NCI-H2081 treated with DMSO at 0.1 percent for 48 hours (cell line): ENCODE measurements at places on chromosomes 7 and 10.

GRCh38 chr7:12133865-12134264 is 77.2 kb upstream of the TMEM106B start:
- no peak for DNase-seq

DNA sequence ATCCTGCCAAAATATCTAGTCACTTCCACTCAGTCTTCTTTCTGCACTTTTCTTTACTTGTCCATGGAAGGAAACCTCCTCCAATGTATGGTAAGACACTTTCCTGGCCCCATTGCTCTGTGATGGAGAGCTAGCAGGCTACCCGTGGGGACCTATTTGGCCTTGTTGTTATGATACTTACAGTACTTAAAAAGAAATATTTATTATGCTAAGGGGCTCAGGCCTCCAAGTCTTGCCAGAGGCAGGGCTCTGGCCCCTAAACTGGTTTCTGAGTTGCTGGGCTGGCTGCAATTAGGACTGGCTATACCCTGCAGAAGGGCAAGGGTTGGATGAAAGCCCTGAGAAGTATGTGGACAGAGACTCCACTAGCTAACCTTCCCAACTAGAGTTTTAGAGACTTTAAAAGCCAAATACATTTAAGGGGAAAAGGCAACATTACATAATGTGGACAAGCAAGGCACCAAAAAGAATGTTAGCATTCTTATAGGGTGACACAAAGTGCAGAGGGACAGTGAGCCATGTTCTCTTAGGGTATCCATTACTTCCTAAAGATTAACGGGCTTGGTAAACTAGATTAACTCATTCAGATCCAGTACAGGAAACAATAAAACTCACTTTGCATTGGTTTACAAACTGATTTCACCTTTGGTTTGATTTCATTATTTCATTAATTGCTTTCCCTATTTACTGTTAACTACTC is 84.9 kb upstream of the INHBA start:
- DNase-seq, result no peak

DNA sequence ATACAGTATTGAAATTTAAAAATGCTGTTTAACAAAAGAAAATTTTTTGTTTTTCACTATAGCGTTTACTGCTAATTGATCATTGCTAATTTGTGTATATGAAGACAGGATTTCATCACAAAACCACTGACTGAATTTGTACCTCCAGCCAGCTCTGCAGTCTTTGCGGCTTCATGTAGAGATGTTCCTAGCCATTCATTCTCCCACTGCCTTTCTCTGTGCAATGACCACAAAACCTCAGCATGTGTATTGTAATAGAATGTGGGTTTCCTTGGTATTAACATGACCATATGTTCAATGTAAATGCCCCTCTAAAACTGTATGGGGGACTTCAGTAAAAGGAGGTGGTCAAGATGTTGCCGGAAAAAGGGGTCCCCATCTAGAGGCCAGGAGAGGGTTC is 81.1 kb upstream of the STEAP1B start:
- no peak for DNase-seq

DNA sequence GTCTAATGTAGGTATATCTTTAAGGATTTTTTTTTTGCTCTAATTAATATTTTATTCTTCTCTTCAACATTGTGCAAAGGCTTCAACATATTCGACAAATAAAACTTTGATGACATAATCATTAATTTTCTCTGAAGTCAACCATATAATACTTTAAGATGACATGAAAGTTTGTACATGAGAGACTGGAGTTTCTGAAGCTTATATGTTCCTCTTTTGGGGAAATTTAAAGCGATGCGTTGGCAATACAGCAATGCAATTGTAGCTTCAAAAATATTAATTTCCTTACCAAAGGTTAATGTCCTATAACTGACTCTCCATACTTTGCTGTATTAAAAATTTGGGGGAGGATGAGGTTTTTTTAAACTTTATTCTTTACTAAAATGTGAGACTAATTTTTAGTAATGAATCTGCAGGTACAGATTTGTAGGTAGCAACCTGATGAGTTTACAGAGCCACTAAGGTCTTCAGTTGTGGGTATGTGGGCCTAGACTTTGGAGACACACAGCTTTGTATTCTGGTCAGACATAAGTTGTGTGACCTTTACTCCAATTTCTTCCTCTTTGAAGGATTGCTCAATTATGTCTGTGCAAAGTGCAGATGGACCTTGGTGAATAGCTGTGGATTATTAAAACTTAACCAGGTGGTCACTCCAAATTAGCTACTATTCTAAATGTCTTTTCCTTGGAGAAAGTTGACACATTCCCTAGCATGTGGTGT is 18.0 kb upstream of the LIPA start:
- no peak for DNase-seq

DNA sequence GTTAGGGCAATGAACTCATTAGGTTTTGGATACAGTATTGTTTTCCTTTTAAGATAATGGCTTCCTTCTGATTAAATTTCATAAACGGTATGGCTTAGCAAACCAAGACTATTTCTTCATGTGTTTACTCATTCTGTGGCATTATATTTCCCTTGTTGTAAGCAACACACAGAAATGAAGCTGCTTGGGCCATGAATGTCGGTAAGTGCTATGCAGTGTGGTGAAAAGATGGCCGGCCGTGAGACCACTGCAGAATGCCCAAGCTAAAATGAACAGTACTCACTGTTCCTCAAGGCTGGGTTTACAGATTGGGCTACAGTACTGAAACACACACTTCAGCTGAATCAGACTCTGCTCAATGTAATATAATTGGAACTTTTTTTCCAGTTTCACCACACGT is 8.1 kb downstream of the APBB1IP start:
- no peak for DNase-seq

DNA sequence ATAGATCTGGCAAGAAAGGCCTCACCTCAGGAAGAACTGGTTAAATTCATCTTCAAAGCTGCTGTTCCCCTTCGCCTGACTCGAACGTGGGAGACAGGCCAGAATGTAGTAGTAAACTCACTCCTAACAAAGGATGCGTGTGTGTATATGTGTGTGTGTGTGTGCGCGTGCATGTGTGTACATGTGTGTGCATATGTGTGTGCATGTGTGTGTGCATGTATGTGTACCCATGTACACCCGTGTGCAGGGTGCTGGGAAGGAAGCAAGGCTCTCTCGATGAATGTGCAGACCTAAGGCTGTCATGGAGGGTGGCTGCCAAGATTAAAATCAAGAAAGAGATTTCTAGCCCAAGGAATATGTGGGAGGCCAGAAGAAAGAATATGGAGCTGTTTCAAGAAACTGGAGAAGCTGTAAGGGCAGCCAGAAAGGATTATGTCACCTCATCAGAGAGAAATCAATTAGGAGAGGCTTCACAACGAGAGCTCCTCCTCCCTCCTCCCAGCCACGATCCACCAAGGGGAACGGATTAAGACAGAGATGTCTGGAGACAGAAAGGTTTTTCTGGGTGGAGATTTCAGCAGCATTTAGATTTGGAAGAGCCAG is 34.0 kb upstream of the LBX1 start:
- DNase-seq, result no peak

DNA sequence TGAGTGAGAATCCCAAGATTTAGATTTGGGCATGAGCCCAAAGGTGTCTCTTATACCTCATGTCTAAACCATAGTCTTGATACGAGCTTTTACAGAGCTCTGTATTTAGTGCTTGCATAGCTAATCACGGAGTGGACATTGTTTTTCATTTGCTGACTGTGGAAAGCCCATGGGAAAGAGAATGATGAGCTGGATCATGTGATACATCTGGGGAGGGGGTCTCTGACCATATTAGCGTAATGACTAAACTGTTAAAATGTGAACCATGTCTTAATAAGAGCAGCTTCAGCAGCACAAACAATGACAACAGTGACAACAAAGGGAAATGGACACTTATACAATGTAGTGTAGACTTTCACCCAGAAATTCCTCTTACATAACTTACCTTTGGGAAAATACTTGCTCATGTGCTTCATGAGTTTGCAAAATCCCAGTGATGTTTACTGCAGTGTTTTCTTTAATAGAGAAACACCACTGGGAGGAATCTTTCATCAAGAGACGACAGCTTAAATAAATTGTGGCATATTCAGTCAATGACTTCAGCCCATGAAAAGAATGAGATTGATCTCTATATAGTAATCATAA is 44.0 kb upstream of the ITGB1 start:
- no peak for DNase-seq

DNA sequence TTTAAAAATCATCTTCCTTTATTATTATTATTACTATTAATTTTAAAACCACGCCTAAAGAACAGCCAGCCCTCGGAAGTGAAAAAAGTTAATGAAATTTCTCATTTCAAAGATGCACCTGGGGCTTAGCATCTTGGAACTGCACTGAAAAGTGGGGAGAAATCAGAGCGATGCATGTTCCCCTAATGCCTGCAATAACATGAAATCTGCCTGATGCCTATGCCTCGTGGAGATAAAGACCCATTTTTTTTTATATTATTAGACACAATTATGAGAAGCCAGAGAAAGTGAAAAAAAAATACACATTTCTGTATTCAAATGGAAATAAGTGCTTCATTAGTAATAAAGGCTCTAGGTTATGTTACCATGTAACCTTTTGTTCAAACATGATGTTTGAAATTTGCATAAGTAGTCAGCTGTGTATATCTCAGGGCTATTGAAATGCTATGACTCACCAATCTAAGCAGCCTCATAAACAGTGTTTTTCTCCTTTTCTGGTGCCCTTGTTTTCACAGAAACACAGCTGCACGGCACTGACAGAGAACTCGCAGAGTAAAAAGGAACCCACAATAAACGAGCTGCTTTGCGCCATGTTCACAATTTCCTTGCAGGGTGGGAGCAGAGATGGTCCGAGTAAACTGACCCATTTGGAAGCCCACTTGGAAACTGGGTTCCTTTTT is 175.8 kb upstream of the PRKCQ start:
- no peak for DNase-seq

DNA sequence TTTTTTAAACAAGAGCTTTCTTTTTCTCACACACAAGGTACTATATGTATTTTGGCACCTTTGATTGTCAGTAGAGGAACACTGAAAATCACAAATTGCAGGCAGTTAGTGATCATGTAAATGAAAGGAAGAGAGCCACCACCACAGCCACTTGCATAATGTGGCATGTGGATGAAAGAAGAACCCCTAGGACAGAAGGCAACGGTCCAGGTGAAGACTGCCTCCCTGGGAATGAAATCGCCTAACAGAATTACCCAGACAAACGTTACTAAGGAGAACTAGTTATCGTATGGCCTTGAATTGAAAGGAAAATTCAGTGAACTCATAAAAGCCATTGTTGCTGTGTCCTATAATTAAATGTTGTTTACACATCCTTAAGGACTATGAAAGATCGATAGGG is 41.2 kb upstream of the PTPRZ1 start:
- peak; percentile 78 for DNase-seq

- no peak for DNase-seq
These were observed 8.7 kb downstream of the SLC18A2 start for GRCh38 chr10:117249493-117250093.

DNA sequence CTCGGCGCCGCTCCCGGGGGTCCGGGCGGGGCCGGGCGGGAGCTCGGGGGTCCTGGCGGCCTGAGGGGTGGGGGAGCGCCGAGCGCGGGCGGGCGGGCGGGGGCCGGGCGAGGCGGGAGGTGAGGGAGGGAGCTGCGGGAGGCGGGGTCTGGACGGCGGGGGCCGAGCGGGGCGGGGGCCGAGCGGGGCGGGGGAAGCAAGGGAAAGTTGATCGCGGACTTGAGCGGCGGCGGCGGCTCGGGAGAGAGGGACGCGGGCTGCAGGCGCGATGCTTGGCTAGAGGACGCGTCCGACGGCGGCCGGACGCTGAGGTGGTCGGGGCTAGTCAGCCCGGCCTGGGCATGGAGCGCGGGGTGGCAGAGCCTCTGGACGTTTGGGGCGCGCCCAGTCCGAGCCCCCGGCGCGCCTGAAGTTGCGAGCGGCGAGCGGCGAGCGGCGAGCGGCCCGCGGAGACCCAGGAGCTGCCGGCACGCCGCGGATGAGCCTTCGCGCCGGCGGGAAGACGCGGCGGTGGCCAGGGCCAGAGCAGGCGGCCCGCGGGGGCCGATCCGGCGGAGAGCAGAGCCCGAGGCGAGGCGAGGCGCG is at the start of gene CDH23:
Gene CDH23, plus strand, starts transcription at position 210 of the 585 bp plus-strand sequence. CDS start 42,912 bp downstream, outside the sequence.
- DNase-seq, result no peak
